ENCODE measurements at places on chromosomes 2 and 18. TPM values are rescaled to one million over a fixed set of nuclear protein-coding genes. Genes with fewer than 3 reads are reported as not detected.

DNA sequence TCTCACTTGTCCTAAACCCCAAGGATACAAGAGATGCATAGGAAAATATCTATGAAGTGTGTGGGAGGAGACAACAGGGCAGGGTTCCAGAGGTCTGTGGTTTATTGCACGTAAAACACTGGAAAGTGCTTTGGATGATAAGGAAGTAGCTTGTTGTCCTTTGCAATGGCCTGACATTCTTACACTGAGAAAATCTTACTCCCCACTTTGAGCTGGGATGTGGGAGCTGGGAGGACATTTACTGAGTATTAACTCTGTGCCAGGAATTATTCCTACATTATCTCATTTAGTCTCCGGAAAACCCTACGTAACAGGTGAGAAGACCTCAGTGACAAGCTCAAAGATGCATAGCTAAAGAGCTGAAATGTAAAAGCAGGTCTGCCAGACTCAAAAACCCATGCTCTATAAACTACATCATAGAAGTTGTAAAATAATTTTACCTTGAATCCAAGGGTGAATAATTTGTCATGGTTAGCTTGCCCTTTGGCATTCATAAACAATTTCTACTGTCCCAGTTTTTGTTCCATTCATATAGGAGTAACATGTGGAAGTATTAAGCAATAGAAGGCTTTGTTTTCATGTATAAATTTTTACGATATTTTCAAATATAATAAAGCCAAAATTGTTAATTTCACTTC, 9.2 kb upstream of the GALNT3 start:
- no peak for DNase-seq

GRCh38 chr2:102424754-102425153, 1.8 kb downstream of the IL18RAP start:
- DNase-seq, result no peak

- no peak for DNase-seq
Measured at GRCh38 chr2:128457716-128458115, 139.0 kb upstream of the HS6ST1 start.

ALLC gene
- polyA plus RNA-seq, result not detected

DNA sequence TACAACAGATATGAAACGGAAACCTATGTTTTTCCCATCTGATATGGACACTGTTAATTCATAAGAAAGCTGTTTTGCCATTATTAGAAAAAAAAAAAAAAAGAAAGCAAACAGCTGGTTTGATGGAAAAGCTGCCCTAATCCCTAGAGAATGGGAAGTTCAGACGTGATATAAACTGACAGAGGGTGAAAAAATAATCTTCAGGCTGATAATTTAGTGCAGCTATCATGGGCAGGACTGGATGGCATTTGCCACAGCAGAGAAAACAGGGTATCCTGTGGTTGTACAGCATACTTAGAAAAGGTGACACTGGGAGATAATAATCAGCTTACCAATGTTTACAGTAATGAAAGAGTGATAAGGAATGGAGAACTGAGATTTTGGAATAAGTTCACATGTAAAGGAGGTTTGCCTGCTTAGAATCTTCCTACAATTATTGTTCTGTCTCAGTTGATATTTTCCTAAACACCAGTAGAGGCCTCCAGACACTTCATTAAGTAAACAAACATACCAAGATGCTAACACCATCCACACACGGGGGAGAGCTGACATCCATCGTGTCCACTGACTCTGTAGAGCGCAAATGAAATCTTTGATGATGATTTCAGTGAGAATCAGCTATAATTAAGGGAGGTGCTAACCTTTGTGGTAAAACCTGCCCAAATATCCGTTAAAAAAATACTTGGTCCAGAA, 211.6 kb upstream of the MMADHC start:
- peak; percentile 24 for DNase-seq

DNA sequence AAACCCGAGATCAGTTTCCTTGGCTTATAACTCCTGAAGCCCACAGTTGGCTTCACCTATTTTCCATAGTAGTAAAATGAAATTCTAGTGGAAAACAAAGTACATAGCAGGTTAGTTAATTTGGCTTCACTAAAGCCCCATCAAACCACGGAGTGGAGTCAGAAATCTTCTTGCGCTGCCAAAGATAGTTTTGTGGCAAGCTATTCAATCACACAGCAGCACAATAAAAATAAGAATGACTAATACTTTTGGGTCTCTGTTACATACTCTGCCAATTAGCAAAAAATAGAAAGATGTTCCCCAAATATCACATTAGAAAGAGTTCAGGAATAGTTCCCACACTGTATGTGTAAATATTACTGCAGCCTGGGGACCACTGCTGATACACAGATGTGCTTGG, 175.2 kb upstream of the NOL4 start:
- DNase-seq, result no peak

DNA sequence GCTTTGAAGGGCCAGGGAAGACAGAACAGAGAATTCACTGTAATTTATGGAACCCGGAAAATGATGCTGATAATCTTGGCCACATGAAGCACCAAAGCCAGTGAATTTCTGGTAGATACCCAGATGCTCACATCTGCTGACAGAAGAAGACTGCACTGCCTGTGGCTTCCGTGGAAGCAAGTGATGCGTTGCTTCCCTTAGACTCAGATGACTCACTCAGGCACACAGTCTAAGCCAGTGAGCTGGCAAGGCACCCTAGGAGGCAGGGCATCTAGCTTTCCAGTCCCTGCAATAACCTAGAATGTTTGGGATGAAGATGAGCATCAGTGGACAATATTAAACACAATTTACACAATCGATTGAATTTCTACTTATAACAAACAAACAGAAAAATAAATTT, 284.7 kb downstream of the CMPK2 start:
- DNase-seq, result no peak

BCL2 gene
- 26.3 TPM for polyA plus RNA-seq

ID2 gene
- 284 TPM for polyA plus RNA-seq

DNA sequence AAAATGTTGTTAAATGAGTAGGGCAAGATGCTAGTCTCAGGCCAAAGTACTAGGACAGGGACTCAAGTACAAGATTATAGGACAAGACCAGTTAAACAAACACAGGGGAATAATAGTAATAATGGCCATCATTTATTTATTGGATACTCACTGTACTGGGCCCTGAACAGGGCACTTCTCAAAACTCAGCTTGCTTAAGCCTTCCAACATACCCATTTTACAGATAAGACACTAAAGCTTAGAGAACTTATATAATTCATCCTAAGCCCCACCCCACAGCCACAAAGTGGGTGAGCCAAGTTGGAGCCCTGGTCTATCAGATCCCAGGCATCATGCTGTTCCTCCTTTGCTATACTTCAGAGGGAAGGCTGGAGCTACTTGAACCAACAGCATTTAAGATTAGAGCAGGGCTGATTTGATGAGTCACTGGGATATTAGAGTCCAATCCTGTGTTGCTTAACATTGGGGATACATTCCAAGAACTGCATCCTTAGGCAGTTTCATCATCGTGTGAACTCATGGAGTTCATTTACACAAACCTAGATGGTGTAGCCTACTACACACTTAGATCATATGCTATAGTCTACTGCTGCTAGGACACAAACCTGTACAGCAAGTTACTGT, 153.6 kb downstream of the MTCL1 start:
- DNase-seq, result no peak

SPDYA gene
- polyA plus RNA-seq, result 0.81 TPM

GRCh38 chr2:42602218-42602875, 33.9 kb downstream of the MTA3 start:
- no peak for DNase-seq

GRCh38 chr2:69584127-69584889, 59.2 kb downstream of the AAK1 start:
- no peak for DNase-seq

VWC2L gene
- 0.22 TPM for polyA plus RNA-seq

MXD1 gene
- polyA plus RNA-seq, result 14.7 TPM

PSMA8 gene
- not detected for polyA plus RNA-seq

- no peak for DNase-seq
Measured at GRCh38 chr2:33370636-33371265, 105.7 kb upstream of the RASGRP3 start.

UGT1A8 gene
- polyA plus RNA-seq, result not detected

EFEMP1 gene
- polyA plus RNA-seq, result 96.4 TPM

GATA6 gene
- 10.6 TPM for polyA plus RNA-seq

DNA sequence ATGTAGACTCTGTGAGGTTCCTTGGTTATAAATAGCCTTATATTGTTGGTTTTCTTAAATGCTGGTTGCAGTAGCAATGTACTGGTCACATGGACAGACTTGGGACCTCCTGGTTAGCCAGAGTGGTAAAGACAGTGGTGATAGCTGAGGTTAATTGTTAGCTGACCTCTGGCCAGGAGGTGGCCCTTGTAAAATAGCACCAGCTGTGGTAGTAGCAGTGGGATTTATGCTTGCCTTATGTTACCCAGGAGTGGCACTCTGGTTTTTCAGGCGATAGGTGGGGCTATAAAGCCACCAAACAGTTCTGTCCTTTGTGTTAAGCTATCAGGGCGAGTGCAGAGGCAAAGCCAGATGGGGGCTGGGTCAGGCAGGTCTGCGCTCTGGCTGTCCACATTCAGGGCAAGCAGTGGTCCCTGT, 94.8 kb upstream of the SRD5A2 start:
- no peak for DNase-seq

PSD4 gene
- polyA plus RNA-seq, result 11.2 TPM

GRCh38 chr2:1708476-1709334, 35.6 kb downstream of the PXDN start:
- DNase-seq, result no peak

- DNase-seq, result no peak
Measured at GRCh38 chr2:199842631-199843395, 8.2 kb downstream of the FTCDNL1 start.

DNA sequence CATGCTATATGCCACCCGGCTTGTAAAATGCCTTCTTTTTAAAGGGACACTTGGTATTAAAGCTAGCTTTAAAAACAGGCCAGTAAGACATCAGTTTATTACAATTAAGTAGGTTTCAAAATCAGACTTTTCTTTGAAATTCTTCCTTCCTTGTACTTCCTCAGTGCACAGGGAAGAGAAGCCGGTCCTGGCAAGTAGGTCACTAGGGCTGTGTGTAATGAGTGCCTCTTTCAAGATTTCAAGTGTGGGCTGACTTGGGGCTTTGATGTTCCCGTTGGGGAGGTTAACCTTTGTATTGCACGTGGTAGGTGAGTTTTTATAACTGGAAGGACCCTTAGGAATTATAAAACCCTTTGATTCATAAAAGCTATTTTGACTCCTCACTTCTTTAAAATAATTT, 566.4 kb upstream of the ID2 start:
- no peak for DNase-seq

GRCh38 chr2:112812318-112813267, 24.0 kb downstream of the IL1B start:
- DNase-seq, result no peak

TUBA3E gene
- polyA plus RNA-seq, result not detected

REL gene
- polyA plus RNA-seq, result 10.1 TPM

DNA sequence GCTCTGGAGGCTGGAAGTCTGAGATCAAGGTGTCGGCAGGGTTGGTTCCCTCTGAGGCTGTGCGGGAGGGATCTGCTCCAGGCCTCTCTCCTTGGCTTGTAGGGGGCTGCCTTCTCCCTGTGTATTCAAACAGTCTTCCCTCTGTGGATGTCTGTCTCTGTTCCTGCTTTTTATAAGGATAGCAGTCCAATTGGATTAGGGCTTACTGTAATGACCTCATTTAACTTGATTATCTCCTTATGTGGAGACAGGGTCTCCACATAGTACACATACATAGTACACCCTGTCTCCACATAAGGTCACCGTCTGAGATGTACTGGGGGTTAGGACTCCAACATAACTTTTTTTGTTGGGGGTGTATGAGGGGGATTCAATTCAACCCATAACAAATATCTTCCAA, 30.5 kb downstream of the TCF7L1 start:
- no peak for DNase-seq

DNA sequence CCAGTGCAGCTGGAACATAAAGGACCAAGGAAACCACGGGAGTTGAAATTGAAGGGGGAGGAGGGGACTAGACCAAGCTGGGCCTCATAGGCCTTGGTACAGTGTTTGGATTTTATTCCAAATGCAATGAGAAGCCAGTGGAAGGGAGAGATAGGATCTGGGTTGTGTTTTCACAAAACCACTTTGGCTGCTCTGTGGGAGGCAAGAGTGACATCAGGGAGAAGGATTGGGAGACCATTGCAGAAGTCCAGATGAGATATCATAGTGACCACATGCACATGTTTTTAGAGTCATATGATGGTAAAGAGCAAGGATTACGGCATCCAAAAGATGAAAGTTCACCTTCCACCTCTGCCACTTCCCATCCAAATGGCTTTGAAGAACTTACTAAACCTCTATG, 210.2 kb downstream of the PAX3 start:
- DNase-seq, result no peak

- DNase-seq, result no peak
Measured at GRCh38 chr2:26585966-26586365, 55.2 kb downstream of the CIB4 start.

REG1B gene
- polyA plus RNA-seq, result not detected

MC2R gene
- not detected for polyA plus RNA-seq

TDRD15 gene
- 0.04 TPM for polyA plus RNA-seq

GRCh38 chr18:40006634-40007033, 1948.4 kb upstream of the PIK3C3 start:
- DNase-seq, result no peak

CNRIP1 gene
- 16.7 TPM for polyA plus RNA-seq

ANKRD30BL gene
- polyA plus RNA-seq, result 0.78 TPM

GRCh38 chr2:69667805-69668382, 24.4 kb upstream of the AAK1 start:
- no peak for DNase-seq

DNA sequence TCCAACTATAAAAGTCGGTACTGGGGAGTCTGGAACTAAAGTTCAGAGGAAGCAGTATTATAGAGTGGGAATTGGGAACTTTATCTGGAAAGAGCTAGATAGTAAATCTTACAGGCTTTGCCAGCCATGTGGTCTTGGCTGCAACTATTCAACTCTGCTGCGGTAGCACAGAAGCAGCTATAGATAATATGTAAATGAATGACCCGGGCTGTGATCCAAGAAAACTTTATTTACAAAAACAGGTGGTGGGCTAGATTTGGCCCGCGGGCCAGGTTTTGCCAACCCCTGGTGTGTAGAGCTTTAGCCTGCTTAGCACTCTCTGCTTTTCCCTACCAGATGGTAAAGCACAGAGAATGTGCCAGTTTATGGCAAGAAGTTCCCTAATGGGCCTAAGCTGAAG, 70.8 kb downstream of the TNP1 start:
- no peak for DNase-seq

DNA sequence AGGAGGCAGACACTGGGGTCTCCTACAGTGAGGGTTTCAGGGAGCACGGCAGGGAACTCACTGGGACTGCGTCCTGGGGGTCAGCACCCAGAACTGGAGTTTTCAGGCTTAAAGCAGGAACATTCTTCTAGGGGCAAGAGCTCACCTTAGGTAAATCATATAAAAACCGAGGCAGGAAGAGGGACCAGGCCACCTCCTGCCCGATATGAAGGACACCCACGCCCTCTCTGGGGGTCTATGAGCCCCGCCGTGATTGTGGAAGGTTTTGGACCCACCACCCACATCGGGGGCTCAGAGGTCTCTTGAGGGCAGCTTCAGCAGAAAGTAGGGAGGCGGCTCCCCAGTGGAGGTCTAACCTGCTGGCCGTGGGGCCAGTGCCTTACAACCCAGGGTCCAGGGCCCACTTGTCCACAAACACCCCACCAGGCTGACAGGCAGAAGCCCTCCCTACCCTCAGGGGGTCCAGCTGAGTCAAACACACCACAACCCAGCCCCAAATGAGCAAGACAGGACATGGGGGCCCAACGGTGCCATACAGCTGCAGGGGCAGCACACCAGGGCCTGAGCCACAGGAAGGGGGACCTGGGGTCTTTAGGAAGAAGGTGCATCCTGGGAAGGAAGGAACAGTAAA, 25.3 kb downstream of the CROCC2 start:
- no peak for DNase-seq

All from renal pelvis (tissue), 12 donors.